ENCODE measurements at places on chromosomes 5 and 9. TPM values are rescaled to one million over a fixed set of nuclear protein-coding genes. Genes with fewer than 3 reads are reported as not detected.

The BARX1 gene
- total RNA-seq = not detected

The PIP5KL1 gene
- total RNA-seq = 2.0 TPM

The SPINK4 gene
- total RNA-seq = not detected

DNA sequence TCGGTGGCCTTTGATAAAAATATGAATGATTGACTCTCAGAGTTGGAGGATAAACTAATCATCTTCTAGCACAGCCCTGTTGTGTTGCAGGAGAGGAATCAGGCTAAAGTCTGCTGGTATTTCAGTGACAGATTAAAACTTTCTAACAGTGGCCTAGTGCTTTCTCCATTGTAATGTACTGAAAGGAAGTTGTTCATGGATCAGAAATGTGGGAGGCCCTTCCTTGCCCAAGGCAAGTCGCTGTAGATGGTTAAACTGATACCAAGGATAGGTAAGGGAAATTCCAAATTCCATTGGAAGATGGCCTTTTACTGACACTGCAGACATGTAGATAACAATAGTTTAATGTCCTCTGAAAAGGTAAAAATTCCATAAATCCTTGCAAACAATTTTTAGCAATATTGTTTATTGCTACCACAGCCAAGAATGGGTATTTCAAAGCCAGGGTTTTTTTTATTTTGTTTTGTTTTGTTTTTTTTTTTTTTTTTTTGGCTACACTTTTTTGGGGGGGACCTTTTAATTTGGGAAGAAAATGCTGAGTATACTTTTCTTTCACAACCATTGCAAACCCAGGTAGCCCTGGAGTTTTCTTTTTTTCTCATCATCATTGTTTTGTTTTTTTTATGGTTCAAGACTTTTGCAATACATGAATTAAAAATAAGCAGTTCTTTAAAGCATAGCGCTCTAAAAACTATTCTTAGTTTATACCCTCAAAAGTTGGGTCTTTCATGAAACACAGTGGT, 35.5 kb downstream of the WDR36 start:
- H3K4me3 ChIP-seq = no peak overlapping the region
- H3K4me1 ChIP-seq = no peaks in the 10 kb centered on the region
- no peaks in the 10 kb centered on the region for H3K27me3 ChIP-seq

DNA sequence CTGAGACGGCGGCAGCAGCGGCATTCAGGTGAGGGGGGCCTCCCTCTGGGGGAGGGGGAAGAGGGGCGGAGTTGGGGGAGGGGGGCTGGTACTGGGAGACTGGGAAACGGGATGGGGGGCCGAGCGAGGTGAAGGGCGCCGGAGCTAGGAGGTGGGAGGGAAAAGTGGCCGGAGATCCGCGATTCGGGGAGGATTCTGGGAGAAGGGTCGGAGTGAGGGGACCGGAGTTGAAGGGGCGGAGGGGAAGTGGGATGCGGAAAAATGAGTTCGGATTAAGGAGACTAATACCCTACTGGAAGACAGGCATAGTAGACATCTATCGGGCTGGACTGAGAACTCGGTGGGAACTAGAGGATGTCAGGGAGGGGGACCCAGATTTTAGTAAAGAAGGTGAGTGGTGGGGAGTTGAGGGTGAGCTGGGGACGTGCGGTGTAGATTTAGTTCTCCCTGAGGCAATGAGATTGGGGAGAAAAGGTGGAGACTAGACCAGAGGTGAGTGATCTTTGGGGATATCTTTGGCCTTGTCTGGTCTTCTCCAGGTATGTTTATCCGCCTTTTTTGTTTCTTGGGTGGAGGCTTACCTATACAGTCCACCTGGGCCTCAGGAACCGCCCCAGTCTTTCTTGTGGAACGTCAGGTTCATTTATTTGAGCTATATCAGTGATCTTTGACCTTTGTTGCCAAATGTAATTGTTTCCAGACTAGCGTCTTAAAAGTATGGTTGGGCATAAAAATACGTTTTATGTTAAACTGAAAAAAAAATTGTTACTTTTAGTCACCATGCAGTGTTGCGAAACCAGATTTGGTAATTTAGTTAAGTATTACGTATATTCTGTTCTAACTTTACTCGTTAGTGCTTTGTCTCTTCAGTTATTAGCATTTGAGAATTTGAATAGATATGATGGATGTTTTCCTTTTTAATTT, 632 bp downstream of the UBAP1 start:
- peak overlapping the region; percentile 98 for H3K27ac ChIP-seq
- no peaks in the 10 kb centered on the region for H3K27me3 ChIP-seq
- H3K4me1 ChIP-seq = peaks cover 13% of the 10 kb centered on the region
- peaks cover 12% of the 10 kb centered on the region for H3K36me3 ChIP-seq

GRCh38 chr9:18216376-18216775, 257.6 kb upstream of the ADAMTSL1 start:
- no peaks in the 10 kb centered on the region for H3K36me3 ChIP-seq
- no peak for DNase-seq
- H3K27ac ChIP-seq = no peak overlapping the region
- H3K4me1 ChIP-seq = no peaks in the 10 kb centered on the region
- H3K27me3 ChIP-seq = no peaks in the 10 kb centered on the region

DNA sequence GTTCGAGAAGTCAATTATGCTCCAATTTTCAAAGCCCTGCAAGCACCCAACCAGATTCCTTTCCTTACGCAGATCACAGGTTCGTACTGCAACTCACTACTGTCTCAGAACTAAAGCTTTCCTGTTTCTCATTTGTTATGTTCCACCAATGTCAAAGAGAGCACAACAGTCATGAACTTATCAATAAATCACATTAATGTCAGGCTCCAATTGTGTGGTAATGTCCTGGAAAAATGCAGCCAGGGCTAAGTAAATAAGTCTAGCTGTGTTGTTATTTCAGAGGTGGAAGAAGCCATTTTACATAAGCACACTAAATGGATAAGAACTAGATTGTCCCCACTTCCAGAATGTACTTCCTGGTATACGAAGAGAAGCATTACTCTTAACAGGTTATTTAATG, 488.6 kb upstream of the PTGER4 start:
- no peak overlapping the region for H3K27ac ChIP-seq
- H3K4me1 ChIP-seq = no peaks in the 10 kb centered on the region
- no peak overlapping the region for H3K4me3 ChIP-seq
- no peak for DNase-seq

DNA sequence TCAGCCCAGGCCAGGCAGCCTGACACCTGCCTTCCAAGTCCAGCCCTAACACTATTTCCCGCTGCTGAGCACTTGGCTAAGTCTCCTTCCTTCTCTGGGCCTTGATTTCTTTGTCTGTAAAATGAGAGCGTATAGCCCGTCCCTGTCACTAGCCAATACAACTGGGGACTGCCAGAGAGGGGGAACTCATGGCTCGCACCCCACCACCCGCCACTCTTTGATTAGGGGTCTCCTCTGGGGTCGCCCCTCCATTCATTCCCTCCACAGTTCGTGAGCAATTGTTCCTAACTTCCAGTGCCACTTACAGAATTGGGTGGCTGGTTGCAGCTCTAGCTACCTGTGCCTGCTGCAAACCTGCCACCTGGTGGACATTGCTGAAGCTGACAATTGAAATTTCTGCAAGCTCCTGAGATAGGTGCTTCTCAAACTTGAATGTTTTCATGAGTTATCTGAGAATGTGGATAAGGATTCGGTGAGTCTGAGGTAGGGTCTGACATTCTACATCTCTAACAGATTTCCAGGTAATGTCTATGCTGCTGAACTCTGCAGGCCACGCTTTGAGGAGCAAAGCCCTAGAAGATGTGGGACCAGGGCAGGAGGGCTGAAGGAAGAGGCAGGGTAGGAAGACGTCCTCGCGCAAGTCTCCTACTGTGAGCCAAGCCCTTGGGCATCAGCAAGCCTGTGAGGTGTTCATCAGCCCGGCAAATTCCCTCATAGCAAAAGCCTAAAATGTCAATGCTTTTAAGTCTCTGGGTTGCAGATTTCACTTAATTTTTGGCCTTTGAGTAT, 13.3 kb upstream of the RECK start:
- H3K4me1 ChIP-seq = no peaks in the 10 kb centered on the region
- H3K36me3 ChIP-seq = no peaks in the 10 kb centered on the region
- DNase-seq = peak; percentile 64
- H3K4me3 ChIP-seq = no peak overlapping the region
- no peak overlapping the region for H3K27ac ChIP-seq

- no peaks in the 10 kb centered on the region for H3K36me3 ChIP-seq
- H3K27ac ChIP-seq = no peak overlapping the region
- no peaks in the 10 kb centered on the region for H3K4me1 ChIP-seq
- no peak overlapping the region for H3K4me3 ChIP-seq
- no peak for DNase-seq
Measured at GRCh38 chr9:38724754-38725153, 4.8 kb upstream of the FAM240B start.

DNA sequence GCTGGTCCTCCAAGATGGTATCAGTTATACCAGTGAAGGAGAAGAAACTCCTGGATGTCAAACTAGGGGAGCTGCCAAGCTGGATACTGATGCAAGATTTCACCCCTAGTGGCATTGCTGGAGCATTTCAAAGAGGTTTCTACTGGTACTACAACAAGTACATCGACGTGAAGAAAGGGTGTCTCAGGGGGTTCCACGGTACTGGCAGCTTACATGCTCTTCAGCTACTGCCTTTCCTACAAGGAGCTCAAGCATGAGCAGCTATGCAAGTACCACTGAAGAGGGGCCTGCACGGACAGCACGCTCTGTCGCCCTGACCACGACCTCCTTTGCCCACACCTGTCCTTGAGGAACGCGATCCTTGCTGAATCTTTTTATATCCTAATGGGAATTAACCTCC, 19.5 kb downstream of the ACTL7B start:
- H3K36me3 ChIP-seq = no peaks in the 10 kb centered on the region
- H3K27ac ChIP-seq = no peak overlapping the region
- no peak overlapping the region for H3K4me3 ChIP-seq
- DNase-seq = no peak
- peaks cover 3% of the 10 kb centered on the region for H3K27me3 ChIP-seq
- no peaks in the 10 kb centered on the region for H3K4me1 ChIP-seq

GRCh38 chr5:76664079-76664478, 40.9 kb upstream of the F2RL2 start:
- peaks cover 46% of the 10 kb centered on the region for H3K36me3 ChIP-seq
- H3K27ac ChIP-seq = no peak overlapping the region
- no peaks in the 10 kb centered on the region for H3K27me3 ChIP-seq
- peaks cover 5% of the 10 kb centered on the region for H3K4me1 ChIP-seq
- DNase-seq = no peak
- no peak overlapping the region for H3K4me3 ChIP-seq

All from naive thymus-derived CD8-positive, alpha-beta T cell (primary cell).